Neural progenitor cell (in vitro differentiated cells): ENCODE measurements at places on chromosomes 1 and 21.

GRCh38 chr1:52026278-52026677 is 7.3 kb downstream of the KTI12 start:
- DNase-seq, result no peak

DNA sequence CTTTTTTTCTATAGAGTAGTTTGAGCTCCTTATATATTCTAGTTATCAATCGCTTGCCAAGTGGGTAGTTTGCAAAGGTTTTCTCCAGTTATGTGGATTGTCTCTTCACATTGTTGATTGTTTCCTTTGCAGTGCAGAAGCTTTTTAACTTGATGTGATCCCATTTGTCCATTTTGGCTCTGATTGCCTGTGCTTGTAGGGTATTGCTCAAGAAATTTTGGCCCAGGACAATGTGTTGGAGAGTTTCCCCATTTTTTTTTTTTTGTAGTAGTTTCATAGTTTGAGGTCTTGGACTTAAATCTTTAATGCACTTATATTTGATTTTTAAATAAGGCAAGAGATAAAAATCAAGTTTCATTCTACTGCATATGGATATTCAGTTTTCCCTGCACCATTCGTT is 774.8 kb upstream of the ADAMTS5 start:
- DNase-seq, result no peak

DNA sequence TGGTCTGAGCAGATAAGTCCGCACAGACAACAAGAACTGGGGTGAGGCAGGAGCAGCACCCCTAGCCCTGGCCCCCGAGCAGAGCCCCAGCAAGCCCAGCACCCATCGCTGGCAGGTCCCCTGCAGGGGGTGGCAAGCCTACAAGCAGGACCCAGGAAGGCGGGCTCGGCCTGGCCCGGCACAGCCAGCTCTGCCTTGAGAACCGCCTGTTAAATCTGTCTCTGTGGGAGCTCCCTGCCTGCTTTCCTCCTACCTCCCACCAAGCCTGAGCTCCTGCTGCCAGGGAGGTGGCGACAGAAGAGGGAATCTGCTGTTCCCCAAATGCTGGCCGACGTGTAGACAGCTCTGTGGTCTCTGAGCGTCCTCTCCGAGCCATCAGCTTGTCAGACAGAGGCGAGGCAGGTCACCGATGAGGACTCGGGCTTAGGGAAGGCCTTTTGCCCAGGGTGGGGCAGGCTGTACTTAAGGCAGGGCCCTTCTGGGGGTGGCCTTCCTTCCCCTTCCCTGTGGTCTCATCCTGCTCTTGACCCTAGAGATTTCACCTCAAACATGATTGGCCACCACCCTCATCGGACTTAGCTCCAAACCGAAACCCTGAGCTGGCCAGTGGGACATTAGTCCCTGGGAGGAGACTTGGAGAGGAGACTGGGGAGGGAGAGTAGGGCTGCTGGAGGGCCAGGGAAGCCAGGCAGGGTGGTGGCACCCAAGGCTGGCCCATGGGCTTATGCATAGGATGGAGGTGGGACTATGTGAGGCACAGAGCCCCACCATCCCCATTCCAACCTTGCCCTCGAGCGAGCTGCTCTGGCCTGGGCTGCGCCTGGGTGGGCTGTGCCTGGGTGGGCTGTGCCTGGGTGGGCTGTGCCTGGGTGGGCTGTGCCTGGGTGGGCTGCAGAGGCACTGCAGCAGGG is 7.7 kb downstream of the SELENON start:
- DNase-seq, result no peak

- no peak for DNase-seq
Observed at GRCh38 chr1:66552829-66553228, 18.9 kb downstream of the SGIP1 start.

- DNase-seq, result no peak
Observed at GRCh38 chr1:220249522-220249921, 22.7 kb downstream of the RAB3GAP2 start.

GRCh38 chr1:205950826-205951549 is 7.7 kb upstream of the SLC26A9 start:
- no peak for DNase-seq

DNA sequence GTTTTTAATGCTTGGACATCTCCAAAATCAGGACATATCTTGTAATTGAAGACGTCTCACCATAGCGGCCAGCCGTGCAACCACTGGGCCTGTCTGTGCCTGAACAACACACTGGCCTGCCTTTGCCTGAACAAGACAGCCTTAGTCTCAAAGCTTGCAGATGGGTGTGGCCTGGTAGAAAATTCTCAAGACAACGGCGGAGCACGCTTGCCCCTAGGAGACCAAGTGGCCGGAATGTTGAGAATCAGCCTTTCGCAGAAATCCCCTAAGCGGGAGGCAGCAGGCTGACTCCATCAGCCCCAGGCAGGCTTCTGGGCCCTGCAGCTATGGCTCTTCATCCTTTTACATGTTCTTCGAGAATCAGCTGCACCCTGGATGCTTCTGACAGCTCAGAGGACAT is 98.0 kb upstream of the C1orf174 start:
- peak; percentile 43 for DNase-seq

DNA sequence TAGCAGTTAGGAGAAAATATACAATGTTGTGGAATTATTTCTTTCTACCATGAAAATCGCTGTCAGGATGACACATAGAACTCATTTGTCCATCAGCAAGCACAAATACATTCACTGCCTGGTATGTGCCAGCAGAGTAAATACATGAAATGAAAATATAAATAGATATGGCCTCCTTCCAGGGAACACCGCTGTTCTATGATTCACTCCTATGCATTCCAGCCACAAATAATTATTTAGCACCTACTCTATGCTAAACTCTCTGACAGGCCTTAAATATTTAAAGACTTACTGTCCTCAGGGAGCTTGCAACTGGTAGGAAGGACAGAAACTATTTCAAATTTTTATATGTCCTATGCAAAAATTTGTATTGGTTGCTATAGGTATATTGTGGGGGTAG is 975.0 kb upstream of the NCAM2 start:
- no peak for DNase-seq

- DNase-seq, result no peak
Observed at GRCh38 chr1:6519491-6519934, 28.0 kb upstream of the PLEKHG5 start.

- DNase-seq, result peak; percentile 70
Observed at GRCh38 chr1:114979278-114979891, 50.2 kb upstream of the TSHB start.

GRCh38 chr1:6367381-6368012 is 26.1 kb downstream of the ACOT7 start:
- no peak for DNase-seq

GRCh38 chr1:164725401-164725800 is 166.4 kb downstream of the PBX1 start:
- DNase-seq, result no peak
